ENCODE measurements at places on chromosomes 16 and 17. TPM values are rescaled to one million over a fixed set of nuclear protein-coding genes. Genes with fewer than 3 reads are reported as not detected.

Gene ABCA3
- total RNA-seq: 0.20 TPM

Gene HS3ST4
- not detected for total RNA-seq

Gene CEP20
- total RNA-seq: 59.6 TPM

Gene GGT6
- not detected for total RNA-seq

Gene FAM20A
- total RNA-seq: 0.36 TPM

Gene CDK12
- total RNA-seq: 15.6 TPM

Gene EFCAB5
- not detected for total RNA-seq

Gene RHBDL3
- 0.24 TPM for total RNA-seq

Gene DNAI2
- total RNA-seq: not detected

Gene TNS4
- total RNA-seq: not detected

Gene ALOXE3
- total RNA-seq: not detected

Gene STARD3
- total RNA-seq: 24.4 TPM

Gene CES3
- 0.10 TPM for total RNA-seq

Gene CHST5
- total RNA-seq: not detected

Gene CCL14
- total RNA-seq: not detected

Gene HS3ST3B1
- total RNA-seq: 0.88 TPM

Gene HOXB2
- total RNA-seq: 11.9 TPM

Gene TMEM219
- 84.8 TPM for total RNA-seq

Gene PRSS53
- total RNA-seq: 0.60 TPM

Gene ZNF469
- 0.39 TPM for total RNA-seq

Gene CXCL16
- 0.29 TPM for total RNA-seq

Gene SPNS3
- total RNA-seq: not detected

Gene AKAP1
- 8.3 TPM for total RNA-seq

Gene NPIPA3
- 0.48 TPM for total RNA-seq

Gene PROCA1
- 1.1 TPM for total RNA-seq

Gene SENP3
- 59.0 TPM for total RNA-seq

Gene MPV17L
- total RNA-seq: 0.68 TPM

Gene BCAR1
- total RNA-seq: 19.7 TPM

Gene PTX4
- total RNA-seq: not detected

Gene TMC8
- not detected for total RNA-seq

Gene PPM1E
- 0.24 TPM for total RNA-seq

Gene PITPNC1
- 16.9 TPM for total RNA-seq

Gene ERN2
- total RNA-seq: not detected

Measured in RPMI7951 (cell line).